ENCODE measurements at places on chromosomes 3 and 15. TPM values are rescaled to one million over a fixed set of nuclear protein-coding genes. Genes with fewer than 3 reads are reported as not detected.
A peak's percentile ranks its signal among the peaks of the same experiment; 100 is the strongest.

The COL6A6 gene
- 0.34 TPM for total RNA-seq

- peak; percentile 37 for DNase-seq
Observed at GRCh38 chr15:74541494-74542165, 610 bp downstream of the ARID3B start.

The TF gene
- 2.2 TPM for total RNA-seq

DNA sequence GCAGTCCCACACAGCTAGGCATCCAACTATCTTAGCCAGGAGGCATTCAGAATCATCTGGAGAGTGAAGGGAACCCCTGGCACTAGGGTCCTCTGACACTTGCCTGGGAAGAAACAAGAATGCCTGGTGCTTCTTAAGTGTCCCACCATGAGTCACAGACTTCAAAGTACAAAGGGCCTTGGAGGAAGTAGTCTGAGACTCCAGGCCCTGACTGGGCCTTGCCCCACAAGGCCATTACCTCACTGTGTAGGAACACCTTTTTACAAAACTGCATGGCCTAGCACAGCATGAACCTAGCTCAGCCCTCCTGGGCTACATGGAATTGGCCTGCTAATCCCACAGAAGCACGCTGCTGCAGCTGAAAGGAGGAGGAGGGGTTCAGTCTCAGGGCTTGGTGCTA, 104.5 kb upstream of the SLCO2A1 start:
- DNase-seq, result no peak

The CEP152 gene
- total RNA-seq, result 5.9 TPM
